ENCODE measurements at places on chromosomes 4 and X. TPM values are rescaled to one million over a fixed set of nuclear protein-coding genes. Genes with fewer than 3 reads are reported as not detected.

The CPE gene
- polyA plus RNA-seq = 238 TPM

The PLXNB3 gene
- 1.4 TPM for polyA plus RNA-seq

The SFRP2 gene
- polyA plus RNA-seq = 1.8 TPM

The PDZD4 gene
- 1.7 TPM for polyA plus RNA-seq

The INTS6L gene
- polyA plus RNA-seq = 34.4 TPM

The GATA1 gene
- polyA plus RNA-seq = 0.15 TPM

All from cardiac muscle cell (in vitro differentiated cells and primary cell).